Liver (tissue), 10 donors: ENCODE measurements at places on chromosomes 12 and 14.

DNA sequence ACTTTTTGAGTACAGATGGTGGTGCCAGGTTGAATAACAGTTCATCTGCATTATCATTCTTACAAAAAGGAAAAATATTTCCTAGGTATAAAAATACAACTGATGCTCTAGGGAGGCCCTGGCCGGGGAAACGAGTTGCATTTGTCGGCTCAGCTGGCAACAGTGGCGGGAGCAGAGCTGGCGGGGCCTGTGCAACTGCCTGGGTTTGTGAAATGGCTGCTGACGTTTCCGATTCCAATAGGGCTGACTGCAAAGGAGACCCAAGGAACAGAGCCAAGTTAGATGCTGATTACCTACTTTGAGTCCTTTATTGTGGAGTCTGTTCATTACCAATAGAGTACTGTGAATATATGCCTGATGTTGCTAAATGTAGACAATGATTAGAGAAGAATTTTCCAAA lies 25.8 kb upstream of the PHLDA1 start:
- DNase-seq, result no peak

GRCh38 chr14:105742531-105742848 lies 216.1 kb downstream of the TMEM121 start:
- DNase-seq, result no peak

GRCh38 chr14:24365600-24366412 lies 2.2 kb upstream of the NFATC4 start:
- DNase-seq, result peak; percentile 79

- no peak for DNase-seq
Observed at GRCh38 chr14:90697132-90697531, 119.1 kb downstream of the TTC7B start.

GRCh38 chr12:52255926-52256583 lies 18.4 kb upstream of the KRT86 start:
- DNase-seq, result no peak
